Effector memory CD4-positive, alpha-beta T cell (primary cell): ENCODE measurements at places on chromosomes 7 and 10.

DNA sequence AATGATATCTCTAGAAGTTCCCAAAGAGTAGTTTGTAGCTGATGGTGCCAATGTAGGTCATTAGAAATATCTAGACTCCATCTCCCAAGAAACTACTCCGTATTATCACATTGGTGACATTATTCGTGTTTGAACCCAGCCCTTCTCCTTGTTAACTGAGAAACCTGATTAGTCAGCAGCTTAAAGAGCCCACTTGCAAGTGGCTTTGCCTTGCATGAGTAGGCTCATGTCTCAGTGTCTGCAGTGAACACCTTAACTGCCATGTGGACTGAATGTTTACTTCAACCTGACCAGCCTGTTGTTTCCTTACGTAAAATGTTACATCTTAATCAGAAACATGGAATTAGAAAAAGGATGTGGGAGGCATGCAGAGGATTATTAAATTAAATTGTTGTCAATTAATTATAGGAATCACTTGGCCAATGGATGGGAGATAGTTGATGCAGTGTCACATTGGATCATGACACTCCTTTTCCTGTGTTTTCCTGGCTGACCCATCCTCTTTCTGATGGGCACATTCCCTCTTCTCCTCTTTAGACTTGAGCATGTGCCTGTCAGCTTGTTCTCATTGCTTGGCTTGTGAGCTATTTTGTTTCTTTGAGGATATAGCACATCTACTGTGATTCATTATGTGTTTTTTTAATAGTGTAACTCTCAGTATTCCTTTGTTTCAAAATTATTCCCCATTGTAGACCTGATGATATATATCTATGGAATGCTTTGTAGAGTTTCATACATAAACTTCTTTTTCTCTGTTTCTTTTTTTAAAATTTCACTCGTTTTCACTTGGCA lies 18.0 kb downstream of the STARD3NL start:
- no peak overlapping the region for H3K4me3 ChIP-seq
- H3K4me1 ChIP-seq, result peaks cover 2% of the 10 kb centered on the region
- no peak for DNase-seq
- no peaks in the 10 kb centered on the region for H3K27me3 ChIP-seq
- no peaks in the 10 kb centered on the region for H3K36me3 ChIP-seq

- no peak overlapping the region for H3K27ac ChIP-seq
- no peaks in the 10 kb centered on the region for H3K36me3 ChIP-seq
- DNase-seq, result no peak
These were observed 54.0 kb downstream of the MTURN start for GRCh38 chr7:30188811-30189210.

GRCh38 chr7:106534271-106534846 lies 126.6 kb downstream of the CCDC71L start:
- H3K4me3 ChIP-seq, result no peak overlapping the region
- H3K27ac ChIP-seq, result no peak overlapping the region
- no peaks in the 10 kb centered on the region for H3K4me1 ChIP-seq
- no peak for DNase-seq
- H3K27me3 ChIP-seq, result no peaks in the 10 kb centered on the region
- H3K36me3 ChIP-seq, result no peaks in the 10 kb centered on the region

DNA sequence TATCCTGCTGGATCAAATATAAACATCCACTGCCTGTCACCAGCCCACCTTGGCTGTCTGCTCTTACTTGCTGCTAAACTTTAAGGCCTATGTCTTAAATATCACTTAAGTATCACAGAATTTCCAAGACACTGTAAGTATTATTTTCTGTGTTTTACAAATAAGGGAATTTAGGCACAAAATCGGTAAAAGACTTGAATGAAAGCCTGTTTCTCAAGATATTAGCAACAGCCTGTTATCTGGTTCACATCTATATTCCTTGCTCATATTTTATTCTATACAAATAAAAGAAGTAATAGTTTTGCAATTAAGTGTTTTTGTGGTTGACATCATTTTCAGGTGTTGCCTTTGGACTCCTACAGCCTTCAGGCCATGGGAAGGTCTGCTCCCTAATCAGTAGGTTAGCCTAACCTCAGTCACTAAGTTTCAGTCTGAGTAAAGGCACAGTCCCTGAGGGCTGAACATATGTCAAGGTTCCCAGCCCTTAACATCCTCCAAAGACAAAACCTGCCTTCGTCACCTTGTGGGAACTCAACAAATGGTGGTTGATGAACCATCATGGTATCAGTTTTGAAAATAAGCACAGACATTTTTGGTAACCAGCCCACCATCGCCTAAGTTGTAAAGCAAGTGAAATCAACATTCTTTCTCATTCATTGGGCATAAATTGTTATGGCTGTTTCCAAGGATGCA lies 127.1 kb downstream of the CREB5 start:
- H3K27me3 ChIP-seq, result no peaks in the 10 kb centered on the region
- no peak for DNase-seq
- no peak overlapping the region for H3K4me3 ChIP-seq
- no peaks in the 10 kb centered on the region for H3K4me1 ChIP-seq
- no peak overlapping the region for H3K27ac ChIP-seq

DNA sequence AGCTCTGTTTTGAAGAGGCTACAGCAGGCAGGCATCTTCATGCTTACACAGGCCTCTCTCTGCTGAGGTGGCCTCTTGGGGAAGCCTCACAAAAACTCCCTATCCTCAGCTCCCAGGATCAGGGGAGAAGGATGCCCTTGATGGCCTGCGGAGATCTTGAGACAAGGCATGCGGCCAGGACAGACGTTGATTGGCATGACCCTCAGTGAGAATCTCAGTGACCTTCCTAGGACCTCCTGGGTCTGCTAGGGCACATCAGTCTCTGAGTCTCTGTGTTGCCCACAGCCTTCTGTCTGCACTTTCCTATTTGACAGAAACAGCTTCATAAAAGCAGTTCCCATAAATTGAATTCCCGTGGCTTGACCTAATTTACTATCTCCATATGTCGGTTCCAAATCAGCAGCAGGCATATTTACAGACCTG lies 1005.8 kb upstream of the C7orf33 start:
- no peaks in the 10 kb centered on the region for H3K36me3 ChIP-seq
- H3K4me1 ChIP-seq, result no peaks in the 10 kb centered on the region
- no peaks in the 10 kb centered on the region for H3K27me3 ChIP-seq
- DNase-seq, result no peak

- no peaks in the 10 kb centered on the region for H3K36me3 ChIP-seq
- H3K27me3 ChIP-seq, result no peaks in the 10 kb centered on the region
- H3K4me3 ChIP-seq, result no peak overlapping the region
- H3K27ac ChIP-seq, result no peak overlapping the region
- DNase-seq, result no peak
These were observed 75.3 kb downstream of the GLI3 start for GRCh38 chr7:42161719-42162118.

DNA sequence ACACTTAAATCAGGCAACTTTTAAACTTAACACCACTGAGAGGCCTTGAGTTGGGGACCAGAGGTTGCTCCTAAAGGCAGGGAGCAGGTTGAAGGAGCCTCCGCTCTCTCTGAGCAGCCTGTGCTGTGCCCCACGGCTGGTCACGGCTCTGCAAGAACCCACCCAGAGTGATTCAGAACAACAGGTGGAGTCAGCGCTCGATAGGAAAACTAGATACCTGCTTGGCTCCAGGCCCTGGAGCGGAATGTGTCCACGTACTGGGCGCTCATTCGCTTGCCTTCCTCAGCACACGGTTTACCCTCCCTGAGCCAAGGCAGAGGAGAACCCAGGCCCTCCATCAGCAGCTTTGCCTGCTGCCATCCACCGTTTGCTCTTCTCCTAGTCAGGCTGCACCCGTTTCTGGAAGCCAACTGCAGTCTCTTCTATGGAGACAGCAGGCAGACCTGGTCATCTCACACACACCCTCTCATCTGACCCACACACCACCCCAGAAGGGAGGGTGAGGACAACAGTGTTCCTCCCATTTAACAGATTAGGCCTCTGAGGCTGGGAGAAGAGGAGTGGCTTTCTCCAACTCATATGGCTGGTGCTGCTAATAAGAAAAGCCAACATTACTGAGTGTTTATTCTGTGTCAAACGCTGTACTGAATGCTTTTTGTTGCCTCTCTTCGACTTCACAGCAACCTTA lies 37.6 kb upstream of the PDCD4 start:
- no peaks in the 10 kb centered on the region for H3K4me1 ChIP-seq
- H3K4me3 ChIP-seq, result no peak overlapping the region
- H3K27ac ChIP-seq, result no peak overlapping the region
- no peaks in the 10 kb centered on the region for H3K36me3 ChIP-seq
- H3K27me3 ChIP-seq, result no peaks in the 10 kb centered on the region

- H3K27ac ChIP-seq, result no peak overlapping the region
- H3K36me3 ChIP-seq, result no peaks in the 10 kb centered on the region
- no peak for DNase-seq
- no peaks in the 10 kb centered on the region for H3K27me3 ChIP-seq
- H3K4me3 ChIP-seq, result no peak overlapping the region
These were observed 4.1 kb downstream of the PRSS1 start for GRCh38 chr7:142753366-142753765.

DNA sequence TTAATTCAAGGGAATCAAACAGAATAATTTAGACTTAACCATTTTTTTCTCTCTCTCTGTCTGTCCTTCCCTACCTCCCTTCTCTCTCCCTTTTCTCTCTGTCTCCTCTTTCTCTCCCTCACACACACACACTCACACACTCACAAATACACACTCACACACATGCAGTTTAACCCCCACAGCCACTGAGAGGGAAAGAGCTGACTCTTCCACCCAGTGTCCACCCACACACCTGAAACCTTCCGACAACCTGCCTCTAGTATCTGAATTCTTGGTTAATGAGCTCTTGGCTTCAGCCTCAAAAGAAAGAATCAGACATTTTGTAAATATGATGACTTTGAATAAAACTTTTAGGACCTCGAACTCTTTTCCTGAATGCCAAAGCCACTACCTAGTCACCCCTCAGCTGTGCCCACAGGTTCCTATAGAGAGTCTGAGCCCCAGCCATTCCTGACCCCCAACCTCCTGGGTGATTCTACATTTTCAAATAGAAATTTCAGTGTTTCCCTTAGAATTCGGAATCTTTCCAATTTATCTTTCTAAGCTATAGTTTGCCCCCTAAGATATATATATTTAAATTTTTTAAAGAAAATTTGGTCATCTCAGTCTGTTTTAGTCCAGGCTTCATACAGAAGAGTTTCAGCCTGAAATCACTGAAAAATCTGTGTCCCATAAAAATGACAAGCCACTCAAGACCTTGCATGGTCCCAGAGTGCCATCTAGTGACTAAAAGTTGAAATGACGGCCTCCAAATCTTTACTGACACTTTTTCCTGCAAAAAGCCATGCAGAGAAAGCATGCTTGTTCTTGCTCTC lies 202.8 kb downstream of the IPMK start:
- no peaks in the 10 kb centered on the region for H3K36me3 ChIP-seq
- no peaks in the 10 kb centered on the region for H3K27me3 ChIP-seq
- H3K4me3 ChIP-seq, result no peak overlapping the region
- no peaks in the 10 kb centered on the region for H3K4me1 ChIP-seq
- no peak for DNase-seq

DNA sequence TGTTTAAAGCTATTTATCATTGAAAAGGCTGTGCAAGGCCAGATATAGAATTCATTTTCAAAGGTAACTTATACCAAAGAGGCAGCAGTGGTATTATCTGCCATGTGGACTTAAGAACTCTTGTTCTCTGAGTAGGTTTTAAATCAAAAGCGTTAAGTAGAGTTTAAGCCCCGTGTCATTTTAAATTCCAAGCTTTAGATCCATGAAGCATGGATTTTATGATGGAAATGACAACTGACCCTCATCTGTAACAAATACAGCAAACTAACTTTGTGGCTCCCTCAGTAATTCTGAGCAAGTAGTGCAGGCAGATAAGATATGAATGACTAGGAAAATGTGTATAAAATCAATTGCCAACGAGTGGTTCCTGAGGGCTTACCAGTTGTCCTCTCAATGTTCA lies 247.0 kb downstream of the WDR11 start:
- H3K27me3 ChIP-seq, result no peaks in the 10 kb centered on the region
- no peak for DNase-seq

GRCh38 chr10:122466951-122467381 lies 5.6 kb downstream of the HTRA1 start:
- DNase-seq, result no peak
- H3K4me1 ChIP-seq, result peaks cover 4% of the 10 kb centered on the region
- peaks cover 5% of the 10 kb centered on the region for H3K27me3 ChIP-seq

DNA sequence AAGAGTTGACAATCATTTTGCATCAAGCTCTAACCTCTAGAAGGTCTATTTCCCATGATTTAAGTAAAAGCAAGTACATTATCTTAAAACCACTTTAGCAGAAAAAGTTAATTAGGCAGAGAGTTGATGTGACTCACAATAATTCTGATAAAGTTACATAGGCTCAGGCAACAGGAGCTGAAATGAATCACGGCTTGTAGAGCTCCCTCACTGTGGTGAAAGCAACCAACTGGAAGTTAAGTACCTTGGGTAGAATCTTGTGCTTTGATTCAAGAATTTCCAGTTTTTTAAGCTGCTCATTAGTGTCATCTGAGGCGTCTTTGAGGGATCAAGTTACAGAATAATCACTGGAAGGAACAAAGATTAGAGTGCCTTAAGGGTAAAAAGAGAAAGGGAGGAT lies 68.9 kb upstream of the NFE2L3 start:
- H3K4me1 ChIP-seq, result peaks cover 4% of the 10 kb centered on the region
- no peaks in the 10 kb centered on the region for H3K36me3 ChIP-seq
- H3K27ac ChIP-seq, result no peak overlapping the region
- no peak overlapping the region for H3K4me3 ChIP-seq
- peaks cover 7% of the 10 kb centered on the region for H3K27me3 ChIP-seq

DNA sequence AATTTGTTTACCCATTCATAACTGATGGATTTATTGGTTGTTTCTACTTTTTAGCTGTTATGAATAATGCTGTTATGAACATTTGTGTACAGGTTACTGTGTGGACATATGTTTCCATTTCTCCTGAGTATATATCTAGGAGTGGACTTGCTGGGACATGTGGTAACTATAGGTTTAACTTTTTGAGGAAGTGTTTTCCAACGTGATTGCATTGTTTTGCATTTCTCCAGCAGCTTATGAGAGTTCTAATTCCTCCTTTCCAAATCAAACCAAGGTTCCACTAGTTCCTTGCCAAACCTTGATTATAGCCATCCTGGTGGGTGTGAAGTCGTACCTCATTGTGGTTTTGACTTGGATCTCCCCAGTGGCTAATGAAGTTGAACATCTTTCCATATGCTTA lies 2.6 kb upstream of the PRF1 start:
- H3K27ac ChIP-seq, result no peak overlapping the region
- no peaks in the 10 kb centered on the region for H3K27me3 ChIP-seq
- peaks cover 28% of the 10 kb centered on the region for H3K4me1 ChIP-seq
- no peak overlapping the region for H3K4me3 ChIP-seq
- H3K36me3 ChIP-seq, result no peaks in the 10 kb centered on the region
- DNase-seq, result no peak

GRCh38 chr10:35335133-35336083 lies 901 bp upstream of the CCNY start:
- no peaks in the 10 kb centered on the region for H3K27me3 ChIP-seq
- H3K4me1 ChIP-seq, result peaks cover 32% of the 10 kb centered on the region
- no peaks in the 10 kb centered on the region for H3K36me3 ChIP-seq
- H3K27ac ChIP-seq, result peak overlapping the region; percentile 65
- DNase-seq, result no peak

- no peak overlapping the region for H3K4me3 ChIP-seq
- H3K27ac ChIP-seq, result no peak overlapping the region
- H3K36me3 ChIP-seq, result no peaks in the 10 kb centered on the region
- H3K27me3 ChIP-seq, result no peaks in the 10 kb centered on the region
- no peak for DNase-seq
These were observed 86.0 kb downstream of the CH25H start for GRCh38 chr10:89120931-89121763.

- no peak for DNase-seq
- H3K4me3 ChIP-seq, result no peak overlapping the region
- H3K27me3 ChIP-seq, result no peaks in the 10 kb centered on the region
- no peak overlapping the region for H3K27ac ChIP-seq
- H3K4me1 ChIP-seq, result no peaks in the 10 kb centered on the region
These were observed 9.0 kb upstream of the RHBDD2 start for GRCh38 chr7:75869776-75870379.
